ENCODE measurements at places on chromosomes 7 and 10. TPM values are rescaled to one million over a fixed set of nuclear protein-coding genes. Genes with fewer than 3 reads are reported as not detected.

GALNT17 gene
- total RNA-seq = 27.0 TPM

RPEL1 gene
- not detected for total RNA-seq

TCAF2 gene
- total RNA-seq = 2.3 TPM

BAMBI gene
- 55.9 TPM for total RNA-seq

SMKR1 gene
- total RNA-seq = 1.3 TPM

SFMBT2 gene
- total RNA-seq = 18.4 TPM

PILRA gene
- 1.8 TPM for total RNA-seq

GPR141 gene
- total RNA-seq = 1.9 TPM

ZPBP gene
- 5.7 TPM for total RNA-seq

RELN gene
- 144 TPM for total RNA-seq

CRYGN gene
- not detected for total RNA-seq

GRK5 gene
- total RNA-seq = 18.7 TPM

SKIDA1 gene
- 11.4 TPM for total RNA-seq

DRGX gene
- 1.3 TPM for total RNA-seq

LAMB1 gene
- 206 TPM for total RNA-seq

HOXA6 gene
- total RNA-seq = not detected

OPN4 gene
- total RNA-seq = not detected

STK31 gene
- total RNA-seq = 0.55 TPM

DUS4L gene
- total RNA-seq = 14.9 TPM

CAPZA2 gene
- total RNA-seq = 164 TPM

OR13A1 gene
- not detected for total RNA-seq

WEE2 gene
- total RNA-seq = 0.27 TPM

UPK3B gene
- 0.99 TPM for total RNA-seq

HECW1 gene
- total RNA-seq = 11.8 TPM

SLC18A3 gene
- total RNA-seq = 1.3 TPM

ASZ1 gene
- total RNA-seq = not detected

ACSM6 gene
- not detected for total RNA-seq

KCP gene
- total RNA-seq = 1.9 TPM

MINDY4 gene
- 10.2 TPM for total RNA-seq
